ENCODE measurements at places on chromosomes 4 and X. TPM values are rescaled to one million over a fixed set of nuclear protein-coding genes. Genes with fewer than 3 reads are reported as not detected.

STATH gene
- total RNA-seq, result not detected

PFKFB1 gene
- not detected for total RNA-seq

UGT2B11 gene
- not detected for total RNA-seq

- DNase-seq, result no peak
Observed at GRCh38 chr4:67624939-67625338, 66.4 kb downstream of the STAP1 start.

GRCh38 chrX:49249071-49249470 is 13.8 kb downstream of the CCDC22 start:
- DNase-seq, result no peak

DNA sequence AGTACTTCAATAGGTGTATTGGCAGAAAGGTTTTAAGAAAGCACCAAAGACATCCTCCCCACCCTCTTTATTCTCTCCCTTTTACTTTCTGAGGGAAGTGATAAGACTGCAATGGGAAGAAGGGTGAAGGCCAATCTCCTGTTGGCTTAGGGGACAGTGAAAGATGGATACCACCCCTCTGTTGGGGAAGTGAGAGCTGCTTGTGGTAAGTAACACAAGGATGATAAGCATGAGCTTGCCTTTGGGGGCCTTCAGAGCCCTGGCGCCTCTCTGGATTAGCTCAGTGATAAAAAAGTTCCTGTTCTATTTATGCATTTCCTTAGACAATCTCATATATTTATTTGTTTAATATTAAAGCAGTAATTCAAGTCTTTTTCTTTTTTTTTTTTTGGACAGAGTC is 5.2 kb upstream of the KLF8 start:
- DNase-seq, result no peak

Data from HFFc6 (cell line).